ENCODE measurements at places on chromosomes 5 and 9.
A peak's percentile ranks its signal among the peaks of the same experiment; 100 is the strongest.

DNA sequence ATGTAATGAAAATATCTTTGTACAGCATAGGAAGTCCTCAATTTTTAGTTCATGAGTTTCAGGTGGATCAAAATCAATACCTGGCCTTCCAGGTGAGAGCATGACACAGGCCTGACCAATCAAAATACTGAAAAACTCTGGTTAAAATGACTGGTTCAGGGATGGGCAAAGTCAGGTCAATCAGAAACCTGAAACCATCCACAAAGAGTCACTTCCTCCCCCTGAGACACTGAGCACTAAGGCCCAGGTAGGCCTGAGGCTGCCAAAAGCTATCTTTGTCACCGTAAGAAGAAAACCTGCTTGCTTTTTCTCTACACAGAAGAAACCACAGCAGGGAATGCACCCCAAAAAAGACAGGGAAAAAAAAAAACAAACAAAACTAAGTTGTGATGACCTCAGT, 444.8 kb downstream of the TLR4 start:
- no peak for DNase-seq

- no peak for DNase-seq
These were observed 126.0 kb upstream of the TMEM161B start for GRCh38 chr5:88394536-88395175.

GRCh38 chr9:715743-716400, 125.6 kb upstream of the DMRT1 start:
- DNase-seq, result no peak

DNA sequence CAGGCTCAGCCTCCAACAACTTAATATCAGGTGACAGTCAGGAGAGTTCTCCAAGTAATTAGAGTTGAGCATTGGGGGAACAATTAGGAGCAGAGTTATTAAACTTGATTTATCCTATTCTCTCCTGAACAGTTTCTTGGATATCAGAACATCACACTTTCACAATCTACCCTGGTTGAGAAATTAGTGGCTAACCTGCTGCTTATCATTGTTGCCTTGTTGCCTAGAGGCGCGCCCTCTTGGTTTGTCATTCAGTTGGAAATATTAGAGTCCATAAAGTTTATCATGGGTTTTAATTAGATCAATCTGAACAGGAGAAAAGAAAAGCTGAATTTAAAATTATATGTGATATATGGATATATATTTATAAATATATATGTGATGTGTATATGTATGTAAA, 291.1 kb downstream of the CCDC171 start:
- no peak for DNase-seq

- no peak for DNase-seq
These were observed 27.8 kb downstream of the FGF18 start for GRCh38 chr5:171447226-171447625.

DNA sequence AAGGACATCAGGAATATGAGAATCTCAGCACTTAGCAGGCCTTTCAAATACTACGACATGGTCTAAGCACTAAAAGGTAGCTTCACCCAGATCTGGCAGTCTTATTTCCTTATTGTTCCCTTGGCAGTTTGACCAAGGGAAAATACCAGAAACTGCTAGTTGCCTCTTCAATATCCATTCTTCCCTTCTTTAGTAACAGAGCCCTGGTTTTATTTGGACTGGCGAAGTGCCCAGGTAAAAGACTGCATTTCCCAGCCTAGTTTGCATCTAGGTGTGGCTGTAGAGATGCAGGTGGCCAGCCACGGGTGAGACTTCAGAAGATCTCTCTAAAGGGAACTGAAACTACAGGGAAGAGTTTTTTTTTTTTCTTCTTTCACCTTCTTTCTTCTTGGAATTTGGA, 21.6 kb downstream of the DMRT2 start:
- no peak for DNase-seq

- DNase-seq, result no peak
These were observed 42.9 kb downstream of the FOXD1 start for GRCh38 chr5:73405691-73406090.

DNA sequence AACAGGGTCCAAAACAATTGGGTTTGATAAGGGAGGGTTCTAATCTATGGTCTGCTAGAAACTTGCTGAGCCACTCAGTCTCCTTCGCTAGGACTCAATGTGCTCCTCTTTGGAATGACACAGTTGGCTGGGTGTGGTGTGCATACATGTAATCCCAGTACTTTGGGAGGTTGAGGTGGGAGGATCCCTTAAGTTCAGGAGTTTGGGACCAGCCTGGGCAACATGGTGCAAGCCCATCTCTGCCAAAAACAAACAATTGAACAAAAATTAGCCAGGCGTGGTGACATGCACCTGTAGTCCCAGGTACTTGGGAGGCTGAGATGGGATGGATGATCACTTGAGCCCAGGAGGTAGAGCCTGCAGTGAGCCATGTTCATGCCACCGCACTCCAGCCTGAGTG, 2.7 kb upstream of the KIF4B start:
- no peak for DNase-seq

- no peak for DNase-seq
These were observed 521.6 kb upstream of the ST8SIA4 start for GRCh38 chr5:101424530-101425175.

DNA sequence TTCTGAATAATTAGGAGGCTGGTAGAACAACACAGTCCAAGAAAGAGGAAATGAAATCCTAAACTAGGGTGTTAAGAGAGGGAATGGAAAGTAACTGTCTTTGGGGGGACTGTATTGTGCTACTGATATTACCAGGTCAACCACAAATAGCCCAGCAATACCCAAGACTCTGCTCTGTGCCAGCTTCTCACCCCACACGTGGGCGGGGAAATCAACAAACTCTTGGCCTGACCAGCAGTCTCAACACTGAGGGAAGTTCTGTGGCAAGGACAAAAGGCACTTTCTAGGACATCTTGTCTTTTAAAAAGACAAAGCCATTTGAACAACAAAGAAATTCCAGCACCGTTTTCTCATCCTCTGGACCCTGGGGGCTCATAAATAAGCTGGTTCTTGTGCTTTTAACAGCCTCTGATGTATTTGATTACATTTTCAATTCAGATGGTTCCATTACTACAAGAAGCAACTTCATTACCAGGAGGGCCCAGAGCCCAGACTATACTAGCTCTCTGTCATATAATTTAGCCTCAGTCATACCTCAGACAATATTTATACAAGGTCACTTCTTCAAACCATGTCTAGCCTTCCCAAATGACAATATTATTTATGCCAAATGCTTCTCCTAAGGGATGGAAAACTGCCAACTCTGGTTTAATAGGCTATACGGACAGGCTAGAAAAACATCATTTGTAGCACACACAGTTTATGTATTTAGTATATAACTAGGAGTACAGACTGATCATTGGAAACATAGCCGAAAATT, 297.8 kb downstream of the CWC27 start:
- DNase-seq, result no peak

DNA sequence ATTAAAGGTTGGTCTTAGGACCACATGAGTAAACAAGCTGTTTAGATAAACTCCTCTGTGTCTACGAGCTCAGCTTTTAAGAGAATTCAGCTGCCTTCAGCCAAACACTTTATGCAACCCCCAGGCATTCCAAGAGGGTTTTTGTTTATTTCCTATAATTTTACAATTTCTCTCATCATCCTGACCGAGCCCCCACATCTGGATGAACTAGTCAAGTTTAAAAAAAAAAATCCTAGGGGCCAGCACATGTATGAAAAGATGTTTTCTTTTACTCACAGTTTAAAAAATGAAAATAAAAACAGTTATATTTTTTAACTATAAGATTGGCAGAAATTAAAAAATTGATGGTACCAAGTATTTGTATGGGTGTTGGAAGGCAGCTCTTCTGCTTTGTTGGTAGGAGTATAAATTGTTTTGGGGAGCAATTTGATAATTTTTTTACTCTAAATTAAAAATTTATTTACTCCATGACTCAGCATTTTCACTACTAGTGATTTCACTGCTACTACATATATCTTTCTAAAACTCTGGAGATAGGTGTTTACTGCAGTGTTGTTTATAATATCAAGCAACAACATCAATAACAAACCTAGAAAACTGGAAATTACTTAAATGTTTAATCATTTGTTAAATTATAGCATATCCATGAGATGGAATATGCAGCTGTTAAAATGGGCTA, 18.1 kb downstream of the YTHDC2 start:
- DNase-seq, result no peak

DNA sequence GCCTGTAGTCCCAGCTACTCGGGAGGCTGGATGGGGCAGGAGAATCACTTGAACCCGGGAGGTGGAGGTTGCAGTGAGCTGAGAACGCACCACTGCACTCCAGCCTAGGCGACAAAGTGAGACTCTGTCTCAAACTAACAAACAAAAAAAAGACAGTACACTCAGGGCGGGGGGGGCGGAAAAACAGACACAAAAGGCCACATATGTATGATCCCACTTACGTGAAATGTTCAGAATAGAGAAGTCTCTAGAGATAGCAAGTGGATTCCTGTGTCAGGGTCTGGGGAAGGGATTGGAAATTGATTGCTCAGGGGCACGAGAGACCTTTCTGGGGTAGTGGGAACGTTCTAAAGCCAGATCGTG, 9.0 kb upstream of the LCN1 start:
- no peak for DNase-seq

DNA sequence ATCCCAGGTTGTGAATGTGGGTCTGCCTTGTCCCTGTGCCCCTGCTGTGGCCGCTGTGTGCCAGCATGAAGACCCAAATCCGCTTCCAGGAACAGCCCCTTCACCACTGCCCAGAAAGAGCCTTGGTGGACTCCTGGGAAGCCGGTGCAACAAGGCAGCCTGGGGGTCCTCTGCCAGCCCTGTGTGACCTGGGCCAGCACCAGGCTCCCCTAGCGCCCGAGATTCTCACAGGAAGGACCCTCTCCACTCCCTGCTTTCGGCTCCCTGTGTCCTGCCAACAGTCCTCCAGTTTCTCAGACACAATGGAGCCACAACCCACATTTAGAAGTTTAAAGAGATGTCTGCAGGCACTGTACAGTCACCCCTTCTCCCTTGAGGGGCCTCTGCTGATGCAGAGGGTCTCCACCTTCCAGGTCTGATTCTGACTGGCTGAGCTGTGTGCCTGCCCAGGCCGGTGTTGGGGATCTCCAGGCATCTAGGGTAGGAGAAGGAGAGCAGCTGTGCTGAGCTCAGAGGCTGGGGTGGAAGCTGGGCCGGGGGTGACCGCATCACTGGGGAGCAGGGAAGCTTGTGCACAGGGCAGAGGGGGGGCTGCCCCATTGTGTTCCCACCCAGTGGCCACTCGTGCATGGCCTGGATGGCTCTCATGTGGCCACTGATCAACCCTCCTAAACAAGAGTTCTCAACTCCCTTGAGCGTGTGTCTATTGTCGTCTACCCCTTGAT, 174.0 kb downstream of the IRX2 start:
- DNase-seq, result no peak

GRCh38 chr5:68141494-68141893, 74.1 kb upstream of the PIK3R1 start:
- no peak for DNase-seq

GRCh38 chr9:116580853-116581252, 106.3 kb upstream of the TRIM32 start:
- no peak for DNase-seq

DNA sequence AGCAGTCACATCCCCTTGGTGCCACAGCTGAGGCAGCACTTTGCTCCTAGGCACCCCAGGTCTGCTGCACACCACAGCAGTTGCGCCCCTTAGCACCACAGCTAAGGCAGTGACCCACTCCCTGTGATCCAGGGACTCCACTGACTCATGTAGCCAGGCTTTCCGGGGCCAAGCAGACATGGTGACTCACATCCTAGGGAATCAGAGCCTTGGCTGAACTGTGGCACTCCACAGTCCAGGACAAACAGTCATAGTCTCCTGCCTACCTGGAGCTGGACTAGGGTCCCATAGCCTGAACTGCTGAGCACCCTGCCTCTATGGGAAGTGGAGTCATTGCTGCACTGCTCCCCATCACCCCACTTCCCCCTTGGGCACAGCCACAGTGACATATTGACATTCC, 338.7 kb downstream of the NPR3 start:
- DNase-seq, result peak; percentile 40

All from trophoblast cell (in vitro differentiated cells and primary cell).